Activated B cell treated with CpG ODN at 0.5 μM for 24 hours (primary cell): ENCODE measurements at places on chromosomes 3 and 15.

DNA sequence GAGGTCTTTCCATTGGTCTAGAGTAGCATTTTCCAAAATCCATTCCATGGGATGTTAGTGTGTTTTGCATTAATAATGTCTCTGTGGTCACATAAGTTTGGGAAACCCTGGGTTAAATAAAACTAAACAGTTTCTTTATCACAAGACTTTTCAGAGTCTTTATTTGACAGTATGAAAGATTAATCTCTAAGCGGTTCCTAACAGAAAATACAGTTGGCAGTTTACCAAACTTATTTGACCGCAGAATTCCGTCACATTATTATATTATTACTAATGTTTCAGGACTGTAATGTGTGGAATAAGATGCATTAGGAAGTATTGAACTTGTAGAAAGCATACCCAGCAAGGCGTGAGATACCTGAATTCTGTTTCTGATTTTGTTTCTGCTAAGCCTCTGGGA lies 71.5 kb upstream of the ADAMTSL3 start:
- DNase-seq = no peak

DNA sequence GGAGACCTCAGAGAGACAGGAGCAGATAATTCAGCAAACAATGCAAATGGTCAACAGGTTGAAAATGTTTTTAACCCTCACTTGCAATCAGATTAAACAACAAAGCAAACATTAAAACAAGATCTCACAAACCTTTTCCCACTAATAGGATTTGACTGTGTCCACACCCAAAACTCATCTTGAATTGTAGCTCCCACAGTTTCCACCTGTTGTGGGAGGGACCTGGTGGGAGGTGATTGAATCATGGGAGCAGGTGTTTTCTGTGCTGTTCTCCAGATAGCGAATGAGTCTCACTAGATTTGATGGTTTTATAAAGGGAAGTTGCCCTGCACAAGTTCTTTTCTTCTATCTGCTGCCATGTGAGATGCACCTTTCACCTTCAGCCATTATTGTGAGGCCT lies 1.3 kb upstream of the LYSMD4 start:
- DNase-seq = no peak

- DNase-seq = no peak
Measured at GRCh38 chr3:183775781-183776180, 49.6 kb downstream of the MAP6D1 start.

DNA sequence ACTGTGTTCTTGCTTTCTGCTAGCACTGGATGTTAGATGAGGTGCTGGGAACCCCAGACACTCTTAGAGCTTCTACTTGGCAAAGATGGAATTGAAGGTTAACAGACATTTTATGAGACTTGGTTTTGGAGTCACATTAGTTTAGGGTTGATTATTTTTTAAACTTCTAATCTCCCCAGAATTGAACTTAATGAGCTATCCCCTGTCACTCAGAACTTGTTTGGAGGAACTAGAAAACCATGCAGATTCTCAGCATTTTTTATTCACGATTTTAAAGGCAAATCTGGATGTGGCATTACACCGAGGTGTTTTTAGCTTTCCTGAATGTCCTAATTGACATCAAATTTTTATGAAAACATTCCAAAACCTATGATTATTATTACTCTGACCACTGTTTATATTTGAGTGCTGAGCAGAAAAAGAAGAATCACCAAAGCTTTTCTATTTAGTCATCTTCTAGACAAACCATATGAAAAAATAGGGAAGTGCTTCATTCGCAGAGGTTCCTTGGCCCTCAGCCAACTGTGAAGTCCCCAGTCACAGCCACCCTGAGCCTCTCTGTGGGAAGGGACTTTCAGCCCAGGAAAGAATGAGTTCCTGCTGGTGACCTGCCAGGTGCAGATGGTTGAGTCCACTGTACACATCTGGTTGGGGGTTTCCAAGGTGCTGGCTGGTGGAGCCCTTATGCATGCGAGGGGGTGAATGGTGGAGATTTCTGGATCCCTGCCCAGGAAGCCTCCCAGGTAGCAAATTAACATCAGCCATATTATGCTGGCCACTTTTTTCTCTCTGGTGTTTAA lies 196.0 kb upstream of the TOPAZ1 start:
- peak; percentile 66 for DNase-seq

DNA sequence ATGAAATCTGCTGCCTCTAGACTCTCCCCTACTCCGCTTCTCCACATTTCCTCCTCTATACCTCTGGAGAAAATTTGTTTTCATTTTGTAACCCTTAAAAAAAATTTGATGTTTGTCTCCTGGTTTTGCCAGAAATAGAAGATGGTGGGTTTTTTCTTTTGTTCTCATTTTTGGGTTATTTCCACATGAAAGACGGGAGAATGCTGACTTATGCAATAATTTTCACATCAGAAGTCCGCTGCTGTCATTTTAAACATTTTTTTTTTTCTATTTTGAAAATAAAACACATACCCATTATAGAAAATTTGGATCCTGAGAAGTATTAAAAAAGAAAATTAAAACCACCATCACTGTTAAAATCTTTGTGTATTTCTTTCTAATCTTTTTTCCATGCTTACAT lies 320.8 kb upstream of the NR2E3 start:
- DNase-seq = no peak

DNA sequence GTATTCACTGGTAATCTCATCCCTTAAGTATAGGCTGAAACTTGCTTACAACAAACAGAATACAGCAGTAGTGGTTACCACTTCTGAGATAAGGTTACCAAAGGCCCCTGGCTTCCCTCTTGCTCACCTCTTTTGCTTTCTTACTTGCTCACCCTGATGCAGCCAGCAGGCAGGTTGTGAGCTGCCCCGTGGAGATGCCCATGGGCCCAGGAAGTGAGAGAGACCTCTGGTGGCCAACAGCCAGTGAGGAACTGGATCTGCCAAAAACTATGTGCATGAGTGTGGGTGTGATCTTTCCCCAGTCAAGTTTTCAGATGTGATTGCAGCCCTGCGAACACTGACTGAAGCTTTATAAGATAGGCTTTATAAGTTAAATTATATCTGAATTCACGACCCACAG lies 48.7 kb downstream of the NMNAT3 start:
- no peak for DNase-seq

- DNase-seq = no peak
Measured at GRCh38 chr3:46524832-46525231, 27.1 kb downstream of the RTP3 start.
